ENCODE measurements at places on chromosomes 7 and 10. TPM values are rescaled to one million over a fixed set of nuclear protein-coding genes. Genes with fewer than 3 reads are reported as not detected.

DNA sequence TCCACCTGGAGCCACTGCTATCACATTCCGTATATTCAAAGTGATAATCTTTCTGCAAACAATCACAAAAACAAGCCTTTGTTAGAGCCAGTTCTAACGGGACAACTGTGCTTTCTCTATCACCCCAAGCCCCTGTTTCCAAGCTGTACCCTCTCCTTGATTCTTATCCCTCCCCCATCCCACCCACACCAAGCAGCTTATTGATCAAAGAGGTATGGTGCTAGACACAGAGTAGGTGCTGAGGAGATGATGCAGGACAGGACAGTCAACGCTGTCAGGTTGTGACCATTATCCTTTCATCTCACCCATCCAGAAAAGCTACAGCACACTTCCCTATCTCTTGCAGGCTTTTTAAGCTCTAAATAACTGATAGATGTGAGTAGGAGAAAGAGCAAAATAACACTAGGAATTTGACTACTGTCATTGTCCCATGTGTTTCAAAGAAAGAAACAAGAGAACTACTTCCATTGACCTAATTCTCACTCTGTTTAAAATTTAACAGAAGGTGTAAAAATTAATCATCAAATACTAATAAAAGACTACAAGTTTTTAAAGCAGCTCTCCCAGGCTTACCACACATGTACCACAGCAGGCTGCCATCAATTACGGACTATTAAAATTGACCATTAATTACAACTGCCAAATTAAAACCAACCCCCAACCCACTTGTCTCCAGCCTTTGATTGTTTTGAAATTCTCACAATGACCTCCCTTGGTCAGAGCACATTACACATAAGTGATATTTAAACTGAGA is 94.3 kb downstream of the ELAPOR2 start:
- DNase-seq, result no peak

GRCh38 chr7:156473476-156474240 is 166.9 kb upstream of the RNF32 start:
- DNase-seq, result no peak

- DNase-seq, result no peak
Measured at GRCh38 chr7:2758673-2759616, 70.9 kb downstream of the AMZ1 start.

DNA sequence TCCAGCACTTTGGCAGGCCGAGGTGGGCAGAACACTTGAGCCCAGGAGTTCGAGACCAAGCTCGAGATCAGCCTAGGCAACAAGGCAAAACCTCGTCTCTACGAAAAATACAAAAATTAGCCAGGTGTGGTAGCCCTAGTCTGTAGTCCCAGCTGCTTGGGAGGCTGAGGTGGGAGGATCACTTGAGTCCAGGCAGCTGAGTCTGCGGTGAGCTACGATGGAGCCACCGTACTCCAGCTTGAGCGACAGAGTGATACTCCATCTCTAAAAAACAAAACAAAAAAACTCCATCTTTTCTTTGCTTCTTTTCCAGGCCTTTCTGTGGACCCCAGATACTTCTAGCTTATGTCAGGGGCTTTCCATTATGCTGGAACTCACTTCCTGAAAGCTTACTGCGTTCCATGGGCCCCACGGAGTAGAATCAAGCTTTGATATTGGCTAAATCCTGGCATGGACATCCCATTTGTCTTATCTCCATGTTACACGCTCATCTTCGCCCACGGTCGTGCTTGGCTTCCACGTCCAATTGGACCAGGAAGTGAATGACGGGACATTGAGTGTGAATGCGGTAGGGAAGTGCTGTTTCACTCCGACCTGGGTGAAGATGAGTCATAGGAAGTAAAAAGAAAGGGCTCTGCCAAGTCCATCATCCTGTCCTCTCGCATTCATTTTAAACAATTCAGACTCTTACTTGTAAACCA is 45.7 kb downstream of the FAM171A1 start:
- DNase-seq, result no peak

DNA sequence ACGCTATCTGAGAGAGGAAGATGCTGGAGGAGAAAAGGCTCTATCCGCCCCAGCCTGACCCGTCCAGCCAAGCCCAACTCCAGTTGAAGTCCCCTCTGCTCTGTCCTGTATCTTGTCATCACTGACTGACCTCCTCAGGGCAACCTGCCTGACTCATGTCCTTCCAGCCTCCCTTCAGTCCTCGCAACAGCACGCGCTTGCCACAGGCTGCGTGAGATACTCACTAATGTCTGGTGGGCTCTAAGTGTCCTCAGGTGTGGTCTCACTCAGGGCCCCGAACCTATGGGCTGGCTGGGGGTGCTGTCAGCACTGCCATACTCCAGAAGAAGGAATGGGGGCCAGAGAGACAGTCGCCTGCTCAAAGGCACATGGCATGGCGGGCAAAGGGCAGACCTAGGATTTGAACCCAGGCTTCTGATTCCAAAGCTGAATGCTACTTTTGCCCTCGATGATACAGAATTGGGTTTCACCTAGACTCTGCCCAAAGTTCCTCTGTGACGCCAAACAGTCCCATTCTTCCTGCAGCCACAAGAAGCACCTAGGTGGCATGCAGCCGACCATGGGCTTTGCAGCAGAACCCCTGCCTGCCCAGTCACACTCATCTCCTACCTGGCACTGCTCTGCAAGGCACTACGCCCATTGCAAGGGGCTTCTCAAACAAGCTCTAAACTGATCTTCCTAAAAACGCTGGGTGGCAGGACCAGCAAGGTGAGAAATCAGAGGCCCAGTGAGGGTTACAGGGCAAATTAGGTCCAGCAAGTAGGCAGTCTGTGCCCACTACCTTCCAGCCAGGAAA is 8.5 kb downstream of the FAM53B start:
- no peak for DNase-seq

DNA sequence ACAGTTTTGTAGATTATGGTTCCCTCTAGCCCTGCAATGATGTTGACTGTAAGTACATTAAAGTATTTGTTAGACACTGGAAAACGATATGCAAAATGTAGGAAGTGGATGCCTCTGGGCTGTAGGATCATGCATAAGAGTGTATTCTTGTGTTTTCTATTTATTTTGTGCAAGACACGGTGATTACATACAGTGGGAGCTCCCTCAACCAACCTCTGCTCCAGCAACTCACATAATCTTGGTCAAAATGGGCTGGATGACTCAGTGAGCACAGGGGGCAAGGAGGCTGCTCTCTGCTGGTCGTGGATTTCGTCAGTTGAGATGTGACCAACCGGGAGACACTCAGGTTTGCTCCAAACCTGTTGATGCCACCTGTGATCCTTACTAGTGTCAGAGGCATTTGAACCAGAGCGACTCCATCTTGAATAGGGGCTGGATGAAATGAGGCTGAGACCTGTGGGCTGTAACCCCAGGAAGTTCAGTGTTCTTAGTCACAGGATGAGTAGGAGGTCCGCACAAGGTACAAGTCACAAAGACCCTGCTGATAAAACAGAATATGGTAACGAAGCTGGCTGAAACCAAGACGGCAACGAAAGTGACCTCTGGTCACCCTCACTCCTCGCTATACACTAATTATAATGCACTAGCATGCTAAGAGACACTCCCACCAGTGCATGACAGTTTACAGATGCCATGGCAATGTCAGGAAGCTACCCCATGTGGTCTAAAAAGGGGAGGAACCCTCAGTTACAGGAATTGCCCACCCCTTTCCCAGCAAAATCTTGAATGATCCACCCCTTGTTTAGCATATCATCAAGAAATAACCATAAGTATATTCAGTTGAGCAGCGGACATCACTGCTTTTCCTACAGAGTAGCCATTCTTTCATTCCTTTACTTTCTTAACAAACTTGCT is 56.4 kb upstream of the FAM20C start:
- DNase-seq, result no peak

- DNase-seq, result no peak
Measured at GRCh38 chr7:79008786-79009185, 444.7 kb downstream of the MAGI2 start.

DNA sequence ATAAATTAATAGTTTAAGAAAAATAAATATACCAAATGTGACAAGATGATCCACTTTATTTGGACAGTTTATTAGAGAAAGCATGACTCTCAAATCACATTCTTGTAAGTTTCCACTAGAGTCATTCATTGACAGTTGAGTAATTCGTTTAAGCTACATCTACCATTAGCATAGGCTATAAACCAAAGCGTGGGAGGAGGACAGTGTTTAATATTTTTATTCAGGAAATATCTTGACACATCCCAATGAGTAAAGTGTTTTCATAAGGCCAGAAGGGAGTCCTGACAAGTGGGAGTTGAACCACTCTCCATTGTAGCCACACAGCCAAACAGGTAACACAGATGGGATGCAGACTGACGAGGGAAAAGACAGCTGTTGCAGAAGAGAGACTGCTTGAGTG is 386.5 kb upstream of the SEMA3D start:
- DNase-seq, result no peak

- DNase-seq, result no peak
Measured at GRCh38 chr10:121053151-121053550, 202.0 kb downstream of the WDR11 start.

GRCh38 chr7:6641305-6642035 is 4.4 kb downstream of the ZNF316 start:
- no peak for DNase-seq

- no peak for DNase-seq
Measured at GRCh38 chr7:79091661-79092060, 361.8 kb downstream of the MAGI2 start.

DNA sequence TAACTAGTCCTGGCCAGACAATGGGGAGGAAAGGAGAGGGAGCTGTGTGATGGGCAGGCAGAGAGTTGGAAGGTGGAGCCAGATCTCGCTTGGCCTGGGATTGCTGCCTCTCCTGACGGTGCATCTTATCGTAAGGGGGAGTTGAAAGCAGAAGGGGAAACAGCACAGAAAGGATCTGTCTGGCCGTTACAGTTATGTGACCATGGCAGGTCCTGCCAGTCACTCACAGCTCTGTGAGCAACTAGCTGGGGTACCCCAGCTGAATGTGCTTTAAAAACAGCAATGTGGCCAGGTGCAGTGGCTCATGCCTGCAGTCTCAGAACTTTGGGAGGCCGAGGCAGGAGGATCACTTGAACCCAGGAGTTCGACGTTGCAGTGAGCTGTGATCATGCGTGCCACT is 8.1 kb downstream of the BLVRA start:
- no peak for DNase-seq

GRCh38 chr10:112303528-112303927 is 20.3 kb downstream of the TECTB start:
- no peak for DNase-seq

GRCh38 chr7:42605406-42606192 is 306.3 kb downstream of the C7orf25 start:
- no peak for DNase-seq

DNA sequence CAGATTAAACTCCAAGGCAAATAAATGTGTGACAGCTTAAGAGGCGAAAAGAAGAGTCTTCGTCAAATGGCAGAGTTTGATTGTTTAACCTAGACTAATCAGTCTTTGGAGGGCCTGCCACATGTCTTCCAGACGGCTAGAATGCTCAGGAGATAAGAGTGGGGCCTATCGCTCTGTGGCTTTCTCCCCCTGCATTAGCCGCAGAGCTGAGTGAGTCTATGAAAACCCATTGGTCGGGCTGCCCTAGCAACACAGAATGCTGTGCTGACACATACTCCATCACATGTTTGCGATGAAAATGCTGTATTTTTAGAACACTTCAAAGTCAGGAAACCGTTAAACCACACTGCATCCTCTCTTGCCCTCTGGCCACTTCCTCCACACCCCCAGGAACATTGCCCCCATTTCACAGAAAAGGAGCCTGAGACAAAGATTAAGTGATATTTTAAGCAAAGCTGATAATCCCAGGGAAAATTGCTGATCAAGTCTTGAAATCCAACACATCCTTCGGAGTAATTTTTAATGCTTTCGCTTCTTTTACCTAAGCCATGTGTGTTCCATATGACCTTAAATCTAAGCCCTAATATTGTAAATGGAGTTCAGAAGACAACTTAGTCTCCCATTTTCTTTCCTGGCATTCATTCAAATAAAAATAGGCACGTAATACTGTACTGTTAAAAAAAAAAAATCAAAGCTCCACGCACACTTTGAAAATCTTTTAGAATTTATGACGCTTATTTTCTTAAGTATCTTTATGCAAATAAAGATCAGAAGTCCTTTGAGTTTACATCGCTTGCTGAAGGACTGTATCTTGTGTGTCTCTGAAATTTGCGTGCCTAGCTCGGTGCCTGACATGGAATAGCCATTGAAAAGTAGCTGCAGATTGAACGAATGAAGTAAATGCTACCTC is 161.2 kb downstream of the CELF2 start:
- no peak for DNase-seq

DNA sequence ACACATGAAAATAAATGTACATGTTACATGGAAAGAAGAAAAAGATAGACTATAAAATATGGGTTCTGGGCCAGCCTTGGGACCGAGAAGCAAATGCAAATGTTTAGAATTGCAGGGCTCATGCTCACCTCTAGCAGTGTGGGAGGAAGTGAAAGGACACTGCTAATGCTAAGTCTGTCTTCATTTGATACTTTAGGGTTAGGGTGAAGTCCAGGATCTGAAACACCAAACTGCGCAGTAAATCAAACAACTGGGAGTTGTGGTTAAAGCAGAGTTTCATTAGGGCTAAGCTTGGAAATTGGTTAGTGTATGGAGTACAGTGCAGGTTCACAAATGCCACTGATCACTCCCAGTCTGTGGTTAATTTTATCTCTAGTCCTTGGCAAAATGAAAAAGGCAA is 73.2 kb upstream of the PDK4 start:
- DNase-seq, result no peak

DNA sequence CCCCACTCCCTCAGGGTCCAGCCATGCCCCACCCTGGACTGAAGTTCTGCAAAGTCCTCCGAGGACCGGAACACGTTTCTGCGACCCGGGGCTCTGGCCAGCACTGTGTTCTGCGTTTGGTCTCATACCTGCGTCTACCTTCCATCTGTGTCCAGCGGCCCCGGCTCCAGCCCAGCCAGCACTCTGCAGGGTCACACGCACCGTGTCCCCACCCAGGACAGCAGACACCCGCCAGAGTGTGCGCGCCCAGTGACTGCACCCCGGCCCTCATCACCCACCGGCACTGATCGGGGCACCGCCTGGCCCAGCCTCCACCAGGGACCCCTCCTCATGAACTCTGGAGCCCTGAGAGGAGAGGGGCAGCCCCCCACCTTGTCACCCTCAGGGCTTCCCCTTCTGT is 20.3 kb downstream of the SLC29A4 start:
- no peak for DNase-seq

DNA sequence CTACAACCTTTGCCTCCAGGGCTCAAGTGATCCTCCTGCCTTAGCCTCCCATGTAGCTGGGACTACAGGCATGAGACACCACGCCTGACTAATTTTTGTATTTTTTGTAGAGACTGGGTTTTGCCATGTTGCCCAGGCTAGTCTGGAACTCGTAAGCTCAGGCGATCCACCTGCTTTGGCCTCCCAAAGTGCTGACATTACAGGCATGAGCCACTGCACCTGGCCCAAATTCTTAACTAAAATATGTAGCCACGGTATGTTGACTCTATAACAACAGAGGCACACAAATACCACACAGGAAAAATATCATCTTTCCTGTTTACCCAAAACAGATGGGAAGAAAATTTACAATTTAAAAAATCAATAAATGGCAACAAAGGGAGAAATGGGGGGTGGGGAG is 115.8 kb downstream of the ATE1 start:
- DNase-seq, result no peak

The CCDC7 gene
- total RNA-seq, result 6.9 TPM

The CISD1 gene
- total RNA-seq, result 62.5 TPM

The PILRA gene
- total RNA-seq, result 1.5 TPM

The FAM25G gene
- total RNA-seq, result not detected

The FRMD4A gene
- total RNA-seq, result 18.3 TPM

The GLI3 gene
- total RNA-seq, result not detected

The SLC13A1 gene
- total RNA-seq, result not detected

The DKK1 gene
- total RNA-seq, result 75.2 TPM

The GARIN1A gene
- total RNA-seq, result 0.57 TPM

The TAS2R5 gene
- total RNA-seq, result 1.1 TPM

The CAMK1D gene
- 8.8 TPM for total RNA-seq

The CDHR1 gene
- not detected for total RNA-seq

The MSS51 gene
- total RNA-seq, result 3.3 TPM

The TSPAN12 gene
- total RNA-seq, result 6.1 TPM

All from PC-9 (cell line).